ENCODE measurements at places on chromosomes 3 and 15.

DNA sequence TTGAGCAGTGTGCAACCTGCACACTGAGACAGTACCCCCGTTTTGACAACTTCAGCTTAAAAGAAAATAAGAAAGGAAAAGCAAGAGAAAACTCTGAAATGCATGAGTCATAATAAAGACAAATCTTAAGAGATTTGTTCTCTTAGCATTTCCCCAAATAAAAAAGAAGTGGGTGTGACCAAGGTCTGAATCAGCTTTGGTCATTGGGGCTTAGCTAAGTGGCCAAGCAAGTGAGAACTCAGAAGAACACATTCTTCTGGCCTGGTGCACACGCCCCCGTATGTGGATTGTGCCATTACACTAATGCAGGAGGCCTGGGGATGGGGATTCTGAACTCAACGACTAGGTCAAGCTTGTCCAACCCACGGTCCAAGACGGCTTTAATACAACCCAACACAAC, 56.9 kb upstream of the PDZRN3 start:
- DNase-seq = no peak

- DNase-seq = no peak
Observed at GRCh38 chr15:94987085-94987484, 755.7 kb downstream of the MCTP2 start.

GRCh38 chr15:96262097-96262496, 68.4 kb upstream of the NR2F2 start:
- no peak for DNase-seq

DNA sequence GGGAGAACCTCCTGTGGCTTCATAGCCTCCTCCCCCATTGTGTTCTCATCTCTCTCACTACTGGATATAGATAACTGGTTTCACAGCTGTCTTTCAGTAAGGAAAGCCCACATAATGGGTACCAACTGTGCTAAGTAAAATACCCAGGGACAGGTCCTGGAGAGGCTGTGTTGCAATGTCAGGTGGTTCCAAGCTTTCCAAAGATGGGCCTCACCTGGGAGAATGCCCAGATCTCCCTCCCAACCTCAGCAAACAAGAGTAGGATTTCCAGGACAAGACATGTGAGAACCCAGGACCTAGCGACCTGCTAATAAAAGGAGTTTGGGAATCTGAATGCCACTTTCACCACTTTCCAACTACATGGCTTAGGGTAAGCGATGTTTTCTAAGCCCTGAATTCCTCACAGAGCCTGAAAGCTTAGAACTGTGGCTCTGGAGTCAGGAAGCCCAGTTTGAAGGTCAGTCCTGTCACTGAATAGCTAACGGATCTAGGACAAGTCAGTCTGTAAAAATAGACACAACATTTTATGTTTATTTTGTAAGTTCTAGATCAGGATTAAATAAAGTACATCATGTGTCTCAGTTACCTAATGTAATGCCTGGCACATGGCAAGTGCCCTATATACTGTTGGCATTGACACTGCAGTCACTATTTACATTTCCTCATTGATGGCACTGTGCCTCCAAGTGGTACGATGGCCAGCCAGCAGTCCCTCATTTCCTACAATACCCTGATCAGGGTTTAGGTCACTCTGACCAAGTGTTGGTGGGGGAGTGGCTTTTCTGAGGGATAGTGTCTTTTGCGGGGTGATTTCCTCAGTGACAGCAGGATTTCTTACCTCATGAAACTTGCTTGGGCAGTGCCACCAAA, 11.9 kb downstream of the CERS3 start:
- DNase-seq = no peak

GRCh38 chr15:56261854-56262509, 18.3 kb upstream of the RFX7 start:
- DNase-seq = no peak

GRCh38 chr3:135792858-135793475, 172.6 kb upstream of the PPP2R3A start:
- no peak for DNase-seq

- no peak for DNase-seq
Observed at GRCh38 chr15:58665672-58666071, 83.8 kb downstream of the ADAM10 start.

DNA sequence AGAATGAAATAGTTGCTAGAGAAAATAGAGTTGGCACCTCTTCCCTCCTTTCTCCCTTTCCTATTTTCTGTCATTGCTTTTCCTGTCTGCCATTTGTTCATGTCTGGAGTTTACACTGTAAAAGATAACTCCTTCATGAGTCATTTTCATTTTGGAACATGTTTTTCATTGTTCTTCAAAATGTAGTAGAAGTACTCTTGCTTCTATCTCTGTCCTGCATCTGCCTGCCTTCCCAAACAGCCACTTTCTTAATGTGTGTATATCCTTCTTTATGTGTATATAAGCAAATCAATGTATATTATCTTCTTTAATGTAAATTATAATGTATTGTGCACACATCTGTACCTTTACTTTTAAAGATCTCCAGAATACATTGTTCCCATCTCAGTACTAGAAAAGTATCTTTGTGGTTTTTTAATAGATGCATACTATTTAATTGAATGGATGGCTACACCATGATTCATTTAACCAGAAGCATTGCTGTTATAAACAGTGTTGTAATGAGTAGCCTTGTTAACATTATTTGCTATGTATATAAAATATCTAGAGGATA, 41.1 kb downstream of the TSC22D2 start:
- no peak for DNase-seq

- DNase-seq = no peak
Observed at GRCh38 chr15:66232267-66232625, 21.3 kb downstream of the MEGF11 start.

DNA sequence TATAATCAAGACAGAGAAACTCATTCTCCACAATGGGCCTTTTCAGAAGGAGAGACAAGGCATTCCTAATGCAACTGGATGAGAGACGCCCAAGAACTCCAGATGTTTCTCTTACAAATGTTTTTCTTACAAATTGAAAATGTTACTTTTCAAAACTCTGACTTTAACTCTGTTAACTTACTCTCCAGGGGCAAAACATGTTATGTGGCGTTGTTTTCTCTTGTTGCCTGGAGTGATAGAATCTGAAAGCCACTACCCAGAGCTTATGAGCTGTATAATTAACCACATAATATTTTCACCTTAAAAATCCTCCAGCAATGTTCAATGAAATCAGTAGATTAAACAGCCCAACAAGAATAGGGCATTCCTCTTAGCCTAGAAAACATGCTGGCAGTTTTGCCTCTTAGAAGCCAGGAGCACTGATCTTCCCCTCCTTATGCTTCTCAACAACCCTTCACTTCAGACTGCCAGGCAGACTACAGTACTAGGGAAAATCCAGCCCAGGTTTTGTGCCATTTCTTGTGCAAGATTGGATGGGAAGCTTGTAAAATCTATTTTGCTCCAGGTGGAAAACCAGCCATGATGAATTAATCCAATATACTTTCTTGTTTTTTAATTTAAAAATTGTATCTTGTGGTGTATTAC, 186.7 kb upstream of the GADL1 start:
- no peak for DNase-seq

- no peak for DNase-seq
Observed at GRCh38 chr15:77985031-77985930, 92.2 kb downstream of the TBC1D2B start.

- DNase-seq = peak; percentile 13
Observed at GRCh38 chr3:142447301-142447851, 461 bp downstream of the XRN1 start.

DNA sequence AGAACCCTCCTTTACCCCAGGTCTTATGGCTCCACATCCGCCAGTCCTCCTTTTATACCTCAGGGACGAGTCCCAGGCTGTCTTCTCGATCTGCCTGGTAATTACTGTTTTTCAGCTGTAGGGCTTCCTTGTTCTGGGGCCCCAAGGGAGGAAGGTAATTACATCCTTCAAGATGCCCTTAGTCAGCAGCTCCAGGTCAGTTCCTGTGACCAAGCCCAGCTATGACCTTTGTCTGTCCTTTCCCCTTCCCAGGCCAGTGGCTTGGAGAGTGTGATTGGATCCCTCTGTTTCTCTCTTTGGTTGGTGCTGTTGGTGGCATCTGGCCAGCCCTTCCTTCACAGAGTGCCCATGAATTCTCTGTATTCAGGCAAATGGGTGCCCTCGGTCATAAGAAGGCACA, 92.6 kb downstream of the AAGAB start:
- DNase-seq = no peak

GRCh38 chr15:51229907-51230330, 108.5 kb downstream of the CYP19A1 start:
- no peak for DNase-seq

DNA sequence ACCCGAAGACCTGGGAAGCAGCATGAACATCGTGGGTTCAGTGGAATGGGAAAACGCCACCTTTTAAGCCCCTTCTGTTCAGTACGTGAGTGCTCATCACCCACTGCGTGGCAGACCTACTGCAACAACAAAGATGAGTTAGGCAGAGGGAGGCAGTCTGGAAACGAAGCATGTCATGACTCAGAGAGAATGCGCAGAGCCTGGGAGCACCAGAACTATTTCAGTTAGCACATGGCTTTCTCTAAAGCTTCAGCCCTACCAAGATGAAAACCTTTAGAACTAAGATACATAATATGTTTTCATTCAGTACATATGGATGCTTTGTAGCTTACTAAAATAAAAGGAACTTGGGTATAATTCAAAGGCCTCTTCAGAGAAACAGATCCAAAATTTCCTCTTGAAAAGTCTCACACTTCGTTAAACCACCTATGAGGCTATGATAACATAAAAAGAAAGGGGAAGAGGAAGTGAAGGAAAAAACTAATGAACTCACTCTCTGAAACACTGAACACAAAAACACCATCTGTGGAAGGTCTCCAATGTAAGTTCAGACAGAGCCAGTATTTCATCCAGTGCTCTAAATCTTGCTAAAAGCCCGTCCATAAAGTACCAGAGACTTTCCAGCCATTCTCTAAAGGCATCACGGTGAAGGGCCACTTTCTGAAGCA, 140.1 kb downstream of the OCA2 start:
- DNase-seq = no peak

DNA sequence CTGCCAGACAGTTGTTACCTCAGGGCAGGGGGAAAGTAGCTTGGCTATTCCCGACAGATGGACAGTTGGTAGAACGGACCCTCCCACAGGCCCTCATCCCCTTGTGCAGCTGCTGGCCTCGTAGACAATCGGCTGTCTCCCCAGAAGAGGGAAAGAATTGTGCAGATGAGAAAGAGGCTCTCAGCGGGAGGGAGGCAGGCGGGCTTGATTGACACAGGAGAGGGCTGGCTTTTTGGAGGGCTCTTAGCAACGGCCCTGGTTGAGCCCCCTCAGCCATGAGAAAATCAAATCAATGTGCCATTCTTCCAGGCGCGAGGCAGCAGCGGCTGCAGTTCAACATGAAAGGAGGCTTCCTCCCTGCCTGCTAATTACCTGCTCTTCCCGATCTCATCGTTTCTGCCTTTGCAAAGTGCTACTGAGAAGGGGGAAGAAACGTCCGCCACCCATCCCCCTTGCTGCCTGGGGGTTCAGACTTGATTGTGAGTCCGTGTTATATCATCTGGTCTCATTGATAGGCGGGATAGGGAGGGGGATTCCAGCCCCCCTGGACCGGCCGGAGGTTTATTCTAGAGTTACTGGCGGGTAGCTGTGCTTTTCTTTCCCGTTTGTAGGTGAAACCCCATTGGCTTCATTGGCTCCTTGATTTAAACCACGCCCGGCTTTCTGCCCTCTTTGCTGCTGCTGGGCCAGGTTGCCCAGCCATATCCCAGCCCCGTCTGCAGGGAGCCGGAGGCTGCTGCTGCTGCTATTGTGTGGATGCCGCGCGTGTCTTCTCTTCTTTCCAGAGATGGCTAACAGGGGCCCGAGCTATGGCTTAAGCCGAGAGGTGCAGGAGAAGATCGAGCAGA, at the start of gene TAGLN3:
TAGLN3 (plus strand) TSS at position 287 of the 848 bp plus-strand sequence; CDS start at position 788, 501 bp downstream.
- DNase-seq = no peak

DNA sequence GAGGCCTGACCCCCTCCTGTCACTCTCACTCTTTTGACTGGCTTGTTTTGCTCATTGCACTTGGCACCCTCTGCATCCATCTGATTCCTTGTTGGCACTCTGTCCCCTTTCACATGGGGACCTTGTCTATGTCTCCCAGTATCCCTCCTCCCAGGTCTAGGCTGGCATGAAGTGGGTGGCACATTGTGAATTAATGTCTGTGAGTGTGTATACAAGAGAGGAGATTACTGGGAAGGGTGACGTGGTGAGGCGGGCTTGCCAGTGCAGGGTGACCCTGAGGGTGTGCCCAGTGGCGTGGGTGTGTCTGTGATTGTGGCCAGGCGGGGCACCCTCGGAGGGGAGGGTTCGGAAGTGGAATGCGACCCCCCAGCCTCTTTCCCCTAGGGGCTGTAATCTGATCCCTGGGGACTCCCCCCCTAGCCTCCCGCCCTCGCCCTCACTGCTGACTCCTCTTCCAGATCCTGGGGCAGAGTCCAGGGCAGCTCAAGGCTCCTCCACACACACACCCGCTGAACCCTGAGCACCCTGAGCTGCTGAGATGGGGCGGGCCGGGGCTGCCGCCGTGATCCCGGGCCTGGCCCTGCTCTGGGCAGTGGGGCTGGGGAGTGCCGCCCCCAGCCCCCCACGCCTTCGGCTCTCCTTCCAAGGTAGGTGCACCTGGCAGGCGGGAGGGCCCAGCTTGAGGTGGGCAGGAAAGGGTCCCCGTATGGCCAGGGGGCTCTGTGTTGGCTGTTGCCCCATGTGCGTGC, at the start of gene SEMA3B:
SEMA3B (plus strand) TSS at position 445 of the 749 bp plus-strand sequence; CDS start at position 539, 94 bp downstream.
- DNase-seq = no peak

GRCh38 chr15:39874890-39875549, 45.0 kb downstream of the GPR176 start:
- DNase-seq = no peak

DNA sequence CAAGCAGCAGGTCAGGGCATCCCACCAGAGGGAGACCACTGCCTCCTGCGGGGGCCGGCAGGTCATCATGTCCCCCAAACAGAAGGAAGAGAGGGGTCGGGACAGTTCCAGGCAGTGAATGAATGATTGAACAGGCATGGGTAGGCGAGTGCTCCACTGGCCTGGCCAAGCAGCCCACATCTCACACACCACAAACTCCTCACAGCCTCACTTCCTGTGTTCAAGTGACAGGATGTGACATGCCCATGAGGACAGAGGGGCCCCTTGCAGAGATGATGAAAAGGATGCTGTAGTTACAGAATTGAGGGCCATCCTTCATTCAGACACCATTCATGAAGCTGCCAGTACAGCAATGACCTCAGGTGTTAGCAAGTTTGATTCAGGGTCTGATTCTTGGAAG, 3.7 kb downstream of the IQSEC1 start:
- peak; percentile 13 for DNase-seq

- DNase-seq = no peak
Observed at GRCh38 chr15:93152951-93153350, 63.9 kb upstream of the RGMA start.

DNA sequence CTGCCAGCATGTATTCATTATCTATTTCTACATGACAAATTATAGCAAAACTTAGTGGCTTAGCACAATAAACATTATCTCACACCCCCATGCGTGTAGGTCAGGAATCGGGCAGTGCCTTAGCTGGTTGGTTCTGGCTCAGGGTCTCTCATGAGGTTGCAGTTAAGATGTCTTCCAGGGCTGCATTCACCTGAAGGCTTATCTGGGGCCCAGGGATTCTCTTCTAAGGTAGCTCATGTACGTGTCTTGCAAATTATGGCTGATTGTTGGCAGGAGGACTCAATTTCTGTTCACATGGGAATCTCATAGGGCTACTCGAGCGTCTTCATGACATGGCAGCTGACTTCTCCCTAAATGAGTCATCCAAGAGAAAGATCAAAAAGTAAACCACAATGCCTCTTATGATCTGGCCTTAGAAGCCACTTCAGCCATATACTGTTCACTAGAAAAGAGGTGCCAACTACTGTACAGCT, 42.9 kb upstream of the TSC22D2 start:
- DNase-seq = no peak

GRCh38 chr3:127903611-127904375, 11.2 kb upstream of the KBTBD12 start:
- no peak for DNase-seq
